NCI-H187 treated with DMSO at 0.1 percent for 48 hours (cell line): ENCODE measurements at places on chromosomes 16 and 17.

DNA sequence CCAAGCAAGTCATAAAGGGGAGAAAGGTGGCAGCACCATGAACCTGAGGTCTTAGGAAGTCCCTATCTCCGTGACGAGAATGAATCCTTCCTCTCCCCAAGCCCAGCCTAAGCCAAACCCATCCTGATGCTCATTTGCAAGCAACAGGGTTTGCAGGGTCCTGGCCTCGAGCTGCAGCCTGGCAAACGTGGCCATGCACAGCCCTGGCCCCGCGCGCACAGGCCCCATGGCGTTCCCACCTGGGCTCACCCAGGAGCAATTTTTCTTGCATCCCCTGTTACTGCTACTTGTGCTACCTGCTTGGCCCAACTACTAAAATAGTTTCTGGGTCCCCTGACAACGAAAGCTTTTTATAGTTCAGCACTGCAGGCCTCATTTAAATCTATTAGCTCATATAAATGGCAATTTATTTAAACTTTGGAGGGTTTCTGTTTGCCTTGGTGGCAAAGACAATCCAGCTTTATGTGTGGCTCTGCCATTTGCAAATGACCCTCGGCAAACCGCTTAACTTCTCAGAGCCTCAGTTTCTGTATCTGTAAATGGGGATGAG is 141.5 kb downstream of the C16orf78 start:
- DNase-seq = no peak

DNA sequence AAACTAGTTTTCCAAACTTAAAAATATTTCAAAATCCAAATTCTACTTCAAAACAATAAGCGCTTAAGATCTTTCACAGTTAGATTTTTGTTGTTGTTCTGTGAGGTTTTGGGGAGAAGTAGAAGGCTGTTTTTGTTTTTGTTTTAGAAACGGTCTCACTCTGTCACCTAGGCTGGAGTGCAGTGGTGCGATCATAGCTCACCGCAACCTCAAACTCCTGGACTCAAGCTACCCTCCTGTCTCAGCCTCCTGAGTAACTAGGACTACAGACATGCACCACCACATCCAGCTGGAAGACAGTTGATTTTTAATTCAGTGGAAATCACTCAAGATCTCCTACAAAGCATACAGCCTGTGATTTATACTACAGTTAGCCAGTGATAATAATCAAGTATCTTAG is 2.7 kb downstream of the SHCBP1 start:
- DNase-seq = no peak

- DNase-seq = no peak
Observed at GRCh38 chr17:37651849-37652248, 8.6 kb upstream of the DDX52 start.

- peak; percentile 18 for DNase-seq
Observed at GRCh38 chr17:64343833-64344637, 46.6 kb downstream of the PECAM1 start.

DNA sequence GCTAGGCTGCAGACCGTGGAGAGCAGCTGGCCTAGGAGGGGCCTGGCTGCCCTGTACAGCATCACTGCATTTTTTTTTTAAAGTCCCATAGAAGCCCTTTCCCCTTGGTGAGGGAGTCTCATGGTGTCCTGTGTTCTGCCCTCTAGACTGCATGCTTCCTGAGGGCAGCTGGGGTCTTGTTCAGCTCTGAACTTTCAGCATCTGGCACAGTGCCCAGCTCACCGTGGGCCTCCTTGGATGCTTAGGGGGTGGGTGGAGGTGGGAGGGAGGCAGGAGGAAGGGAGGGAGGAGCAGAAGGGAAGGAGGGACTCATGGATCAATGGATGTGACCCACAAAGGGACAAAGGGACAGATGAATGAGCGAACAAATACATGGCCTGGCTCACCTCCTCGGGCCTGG is 63.4 kb upstream of the TMEM97 start:
- no peak for DNase-seq

- no peak for DNase-seq
Observed at GRCh38 chr17:78719630-78720298, 62.3 kb downstream of the CYTH1 start.

GRCh38 chr16:14346278-14347142 is 275.4 kb downstream of the MRTFB start:
- no peak for DNase-seq
